NCI-H1105 (cell line): ENCODE measurements at places on chromosomes 1 and 21.

DNA sequence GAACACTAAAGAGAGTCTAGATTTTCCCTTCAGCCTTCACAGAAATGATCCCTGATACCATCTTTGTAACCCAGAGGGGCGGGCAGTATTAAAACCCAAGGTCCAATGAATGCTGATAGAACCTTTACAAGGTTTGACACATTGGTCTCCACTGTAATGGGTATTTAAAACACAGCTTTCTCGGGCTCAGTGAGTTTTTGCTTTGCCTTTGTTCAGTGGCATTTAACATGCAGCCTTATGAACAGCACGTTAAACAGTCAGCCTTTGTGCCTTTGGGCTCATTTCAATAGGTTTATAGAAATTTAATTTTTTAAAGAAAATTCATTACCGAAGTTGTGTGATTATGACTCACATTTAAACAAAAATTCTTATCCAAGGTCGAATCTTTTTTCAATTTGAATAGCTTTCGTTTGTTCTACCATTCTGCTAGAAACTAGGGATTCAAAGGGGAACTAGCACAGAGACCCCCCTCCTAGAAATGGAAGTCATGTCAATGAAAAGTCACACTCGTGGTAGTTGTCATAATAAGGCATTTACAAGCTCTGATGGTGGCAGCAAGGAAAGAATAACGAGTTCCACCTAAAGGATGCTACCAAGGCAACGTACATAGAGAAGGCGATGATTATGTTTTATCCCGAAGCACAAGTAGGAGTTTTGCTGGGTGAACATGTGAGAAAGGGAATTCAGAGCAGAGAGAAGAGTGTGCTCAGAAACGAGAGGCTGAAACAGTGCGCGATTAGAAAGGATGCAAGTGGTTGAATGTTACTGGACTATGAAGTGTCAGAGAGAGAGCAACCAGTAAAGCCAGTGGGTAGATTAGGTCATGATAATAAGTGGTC lies 66.2 kb downstream of the SGIP1 start:
- no peak for DNase-seq

- DNase-seq = no peak
Measured at GRCh38 chr1:173798078-173798477, 26.4 kb upstream of the DARS2 start.

GRCh38 chr1:2777424-2778219 lies 23.9 kb downstream of the TTC34 start:
- DNase-seq = no peak

- DNase-seq = no peak
Measured at GRCh38 chr1:207798847-207799246, 47.0 kb downstream of the CD46 start.

DNA sequence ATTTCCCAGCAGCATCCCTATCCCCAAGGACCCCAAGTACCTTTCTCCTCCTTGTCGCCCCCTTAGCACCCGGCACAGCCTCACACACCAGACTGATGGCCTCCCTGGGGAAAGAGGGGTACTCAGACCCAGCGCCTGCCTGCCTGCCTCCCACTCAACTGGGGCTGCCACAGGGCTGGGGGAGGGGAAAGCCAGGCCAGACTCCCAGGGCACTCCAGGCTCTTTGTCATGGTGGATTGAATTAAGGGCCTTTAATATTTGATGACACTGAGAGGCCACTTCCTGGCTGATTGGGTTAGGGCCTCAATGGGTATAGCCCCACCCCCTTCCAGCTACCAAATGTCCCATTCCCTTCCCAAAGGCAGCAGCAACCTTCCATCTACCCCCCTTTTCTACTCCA lies 1.8 kb downstream of the SHC1 start:
- no peak for DNase-seq

GRCh38 chr1:110242062-110242461 lies 31.9 kb downstream of the KCNC4 start:
- DNase-seq = no peak

DNA sequence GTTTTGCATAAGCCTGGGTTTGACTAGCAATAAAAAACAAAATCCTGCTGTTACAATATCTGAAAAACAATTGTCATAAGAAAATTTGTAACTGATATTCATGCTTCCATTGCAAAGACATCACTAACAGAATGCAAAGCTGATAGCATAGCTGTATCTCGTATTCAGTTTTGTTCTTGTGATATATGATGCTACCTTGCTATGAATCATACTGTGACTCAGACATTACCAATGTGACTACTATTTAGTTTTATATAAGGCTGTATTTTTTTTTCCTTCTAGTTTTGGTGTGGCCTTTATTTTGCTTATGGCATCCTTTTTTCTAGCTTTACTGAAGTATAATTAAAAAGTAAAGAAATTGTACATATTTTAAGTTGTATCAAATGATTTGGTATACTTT lies 1381.8 kb downstream of the MRPL39 start:
- no peak for DNase-seq

- DNase-seq = no peak
Measured at GRCh38 chr1:93997756-93998155, 88.5 kb upstream of the GCLM start.

DNA sequence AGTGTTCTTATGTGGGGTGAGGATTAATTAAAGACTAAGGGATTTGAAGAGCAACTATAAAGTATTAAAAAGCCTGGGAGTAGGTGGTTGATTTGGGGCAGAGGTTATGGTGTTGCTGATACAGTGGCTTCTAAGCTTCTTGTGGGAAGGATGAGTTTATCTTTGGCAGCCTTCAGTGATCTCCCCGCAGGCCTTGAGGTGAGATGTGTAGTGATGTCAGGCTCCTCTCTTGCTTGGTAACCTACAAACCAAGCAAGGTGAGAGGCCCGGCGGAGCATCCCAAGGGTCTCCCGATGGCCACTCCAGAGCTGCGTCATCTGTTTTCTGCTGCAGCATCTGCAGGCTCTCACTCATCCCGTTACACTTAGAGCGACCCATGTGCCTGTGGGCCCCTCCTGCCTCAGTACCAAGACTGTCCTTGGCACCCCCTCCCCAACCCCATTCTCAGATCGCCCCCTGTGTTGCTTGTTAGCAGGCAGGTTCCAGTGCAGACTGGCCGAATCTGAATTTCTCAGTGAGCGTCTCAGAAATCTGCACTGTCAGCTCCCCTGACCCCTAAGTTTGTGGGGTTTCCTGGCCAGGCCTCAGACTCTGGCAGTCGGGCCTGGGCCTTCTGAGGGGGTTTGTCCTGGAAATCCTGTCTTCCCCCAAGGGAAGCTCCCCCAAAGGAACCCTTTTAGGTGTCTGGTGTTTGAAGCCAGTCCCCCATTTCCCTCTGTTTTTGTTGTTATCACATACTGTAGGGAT lies 77.9 kb downstream of the GALNT2 start:
- no peak for DNase-seq

DNA sequence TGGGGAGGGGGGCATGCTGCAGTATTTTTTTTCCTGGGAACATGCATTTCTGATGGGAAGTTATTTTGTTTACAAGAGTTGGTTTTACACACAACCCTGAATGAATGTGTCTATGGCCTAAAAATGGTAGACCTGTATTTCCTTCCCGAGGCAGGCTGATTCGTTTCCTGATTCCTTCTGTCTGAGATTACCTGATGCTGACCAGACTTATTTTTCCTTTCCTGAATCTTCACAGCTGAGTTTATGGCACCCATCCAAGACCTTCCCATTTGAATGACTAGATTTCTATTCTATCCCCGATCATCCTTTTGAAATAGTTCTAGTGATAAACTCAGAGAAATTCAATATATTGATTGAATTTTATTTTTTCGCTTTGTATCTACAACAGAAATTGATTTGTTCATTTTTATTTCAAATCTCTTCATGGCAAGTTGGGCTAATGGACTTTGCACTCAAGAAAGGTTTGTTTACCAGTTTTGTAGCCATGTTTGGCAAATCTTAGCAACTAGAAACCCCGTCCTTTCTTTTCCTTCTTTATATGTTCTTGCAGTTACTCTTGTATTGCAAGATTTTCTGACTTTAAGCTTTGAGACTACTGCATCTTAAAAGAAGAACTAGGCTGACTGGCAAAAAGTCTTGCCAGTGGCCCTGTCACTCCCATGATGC lies 15.9 kb upstream of the PLEKHM2 start:
- no peak for DNase-seq

DNA sequence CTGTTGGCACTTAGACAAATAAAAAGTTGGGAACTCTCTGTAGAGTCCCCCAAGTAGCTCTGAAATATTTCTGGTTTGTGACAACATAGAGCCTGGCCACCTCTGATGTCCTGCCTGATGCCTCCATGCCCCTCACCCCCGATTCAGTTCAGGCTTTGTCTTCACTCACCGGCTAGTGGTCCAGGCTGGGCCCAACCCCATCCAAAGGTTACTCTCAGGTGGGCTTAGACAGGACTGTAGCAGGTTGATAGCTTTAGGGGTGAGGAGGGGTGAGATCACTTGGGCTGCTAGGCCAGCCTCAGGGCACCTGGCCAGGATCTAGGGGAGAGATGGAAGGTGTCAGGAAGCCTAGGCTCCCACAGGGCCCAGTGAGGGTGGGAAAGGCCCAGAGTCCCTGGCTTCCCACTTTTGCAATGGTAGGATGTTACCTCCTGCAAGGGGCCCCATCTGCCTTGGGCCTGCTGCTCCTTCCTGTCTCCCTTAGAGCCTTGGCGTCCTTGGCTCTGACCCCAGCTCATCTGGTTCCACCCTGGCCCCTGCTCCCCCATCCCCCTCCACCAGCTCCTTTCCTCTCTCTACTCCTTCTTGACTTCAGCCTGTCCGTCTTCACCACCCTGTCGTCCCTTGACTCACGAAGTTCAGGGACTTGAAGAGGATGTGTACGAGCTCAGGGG lies 6.7 kb downstream of the EPS8L3 start:
- no peak for DNase-seq
